Sciatic nerve (tissue), 2 donors: ENCODE measurements at places on chromosomes 6 and 20.

DNA sequence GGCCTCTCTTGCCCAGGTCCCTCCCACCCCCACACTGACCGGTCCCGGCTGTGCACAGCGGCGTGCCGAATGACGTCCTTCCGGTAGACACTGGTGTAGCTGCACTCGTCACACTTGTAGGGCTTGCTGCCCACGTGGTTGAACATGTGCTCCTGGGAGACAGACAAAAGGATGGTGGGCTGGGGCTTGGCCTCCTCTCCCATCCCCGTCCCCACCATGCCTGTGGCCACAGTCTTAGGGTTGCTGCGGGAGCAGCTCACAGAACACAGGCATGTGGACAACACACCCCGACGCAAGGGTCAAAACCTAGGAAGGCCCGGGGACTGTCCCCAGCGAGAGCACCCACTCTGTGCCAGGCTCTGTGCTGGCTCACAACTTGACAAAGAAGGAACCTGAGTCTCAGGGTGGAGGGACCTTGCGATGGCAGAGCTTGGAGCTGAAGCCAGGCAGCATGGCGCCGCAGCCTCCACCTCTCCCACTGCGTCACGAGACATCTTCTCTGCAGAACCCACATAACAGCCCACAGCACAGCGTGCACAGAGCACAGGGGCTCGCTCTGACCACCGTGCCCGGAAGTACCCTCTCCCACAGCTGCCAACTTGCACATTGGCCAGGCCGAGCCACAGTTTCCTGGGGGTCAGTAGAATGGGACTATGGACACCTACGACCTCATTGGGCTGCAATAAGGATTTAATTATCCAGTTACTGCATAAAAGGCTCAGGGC, 9.8 kb downstream of the ZNF335 start:
- DNase-seq: peak; percentile 49

GRCh38 chr6:11201772-11202512, 30.5 kb downstream of the NEDD9 start:
- DNase-seq: no peak

DNA sequence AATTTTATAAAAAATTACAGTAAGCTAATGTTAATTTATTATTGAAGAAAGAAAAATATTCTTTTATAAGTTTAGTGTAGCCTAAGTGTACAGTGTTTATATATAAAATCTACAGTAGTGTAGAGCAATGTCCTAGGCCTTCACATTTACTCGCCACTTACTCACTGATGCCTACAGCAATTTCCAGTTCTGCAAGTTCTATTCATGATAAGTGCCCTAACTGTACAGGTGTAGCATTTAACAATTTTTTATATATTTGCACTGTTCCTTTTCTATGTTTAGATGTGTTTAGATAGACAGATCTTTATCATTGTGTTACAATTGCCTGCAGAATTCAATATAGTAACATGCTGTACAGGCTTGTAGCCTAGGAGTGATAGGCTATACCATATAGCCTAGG, 80.1 kb upstream of the HDAC2 start:
- DNase-seq: no peak

GRCh38 chr20:38342713-38343310, 3.5 kb upstream of the LBP start:
- no peak for DNase-seq

DNA sequence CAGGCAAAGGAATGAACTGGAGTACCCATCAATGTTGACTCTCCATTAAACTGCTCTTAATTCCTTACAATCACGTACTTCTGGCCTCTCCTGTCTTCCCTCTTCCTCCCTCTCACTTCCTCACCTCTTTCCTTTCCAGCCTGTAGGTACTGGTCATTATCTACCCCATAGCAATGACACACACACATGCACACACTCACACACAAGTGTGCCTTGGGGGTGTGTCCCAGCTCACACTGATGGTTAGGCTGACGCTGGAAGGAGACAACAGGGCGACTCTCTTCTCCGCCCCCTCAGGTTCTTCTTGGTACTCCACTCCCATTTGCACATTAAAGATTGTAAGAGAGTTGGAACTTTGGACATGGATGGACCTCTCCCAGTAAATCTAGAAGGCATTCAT, 14.0 kb upstream of the SERPINB9 start:
- DNase-seq: no peak

DNA sequence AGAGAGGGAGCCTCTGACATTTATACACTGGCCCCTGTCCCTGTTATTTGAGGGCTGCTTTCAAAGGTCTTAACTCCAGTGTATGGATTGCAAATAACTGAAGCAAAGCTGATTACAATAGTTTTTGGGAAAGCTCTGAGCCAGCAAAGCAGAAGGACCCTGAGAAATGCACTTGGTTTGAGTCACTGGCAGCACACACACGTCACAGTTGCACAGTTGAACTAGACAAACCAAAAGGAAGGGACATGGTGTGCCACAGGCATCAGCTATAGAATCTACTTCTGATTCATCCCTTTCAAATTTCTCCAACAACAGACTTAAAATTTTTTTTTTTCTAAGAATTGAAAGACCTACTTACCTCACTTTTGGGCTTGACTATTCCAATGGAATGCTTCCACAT, 56.4 kb downstream of the SNRNP48 start:
- DNase-seq: no peak

- no peak for DNase-seq
Observed at GRCh38 chr6:56758553-56758952, 115.9 kb upstream of the DST start.

DNA sequence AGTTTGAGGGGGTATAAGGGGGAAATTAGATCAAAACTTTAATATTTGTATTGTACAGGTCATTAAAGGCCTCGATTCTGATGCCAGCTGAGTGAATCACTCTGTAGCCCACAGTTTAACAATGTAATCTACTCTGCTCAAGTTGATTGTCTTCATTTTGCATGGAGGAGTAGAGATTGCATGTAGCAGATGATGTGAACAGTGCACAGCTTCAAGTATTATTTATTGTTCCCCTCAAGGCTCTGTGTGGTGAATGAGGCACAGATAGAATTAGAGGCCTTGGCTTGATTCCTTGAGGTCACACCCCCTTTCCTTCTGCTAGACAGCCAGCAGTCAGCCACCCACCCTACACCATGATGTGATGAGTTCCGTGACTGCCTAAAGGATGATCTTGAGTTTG, 38.1 kb downstream of the TXLNB start:
- no peak for DNase-seq

DNA sequence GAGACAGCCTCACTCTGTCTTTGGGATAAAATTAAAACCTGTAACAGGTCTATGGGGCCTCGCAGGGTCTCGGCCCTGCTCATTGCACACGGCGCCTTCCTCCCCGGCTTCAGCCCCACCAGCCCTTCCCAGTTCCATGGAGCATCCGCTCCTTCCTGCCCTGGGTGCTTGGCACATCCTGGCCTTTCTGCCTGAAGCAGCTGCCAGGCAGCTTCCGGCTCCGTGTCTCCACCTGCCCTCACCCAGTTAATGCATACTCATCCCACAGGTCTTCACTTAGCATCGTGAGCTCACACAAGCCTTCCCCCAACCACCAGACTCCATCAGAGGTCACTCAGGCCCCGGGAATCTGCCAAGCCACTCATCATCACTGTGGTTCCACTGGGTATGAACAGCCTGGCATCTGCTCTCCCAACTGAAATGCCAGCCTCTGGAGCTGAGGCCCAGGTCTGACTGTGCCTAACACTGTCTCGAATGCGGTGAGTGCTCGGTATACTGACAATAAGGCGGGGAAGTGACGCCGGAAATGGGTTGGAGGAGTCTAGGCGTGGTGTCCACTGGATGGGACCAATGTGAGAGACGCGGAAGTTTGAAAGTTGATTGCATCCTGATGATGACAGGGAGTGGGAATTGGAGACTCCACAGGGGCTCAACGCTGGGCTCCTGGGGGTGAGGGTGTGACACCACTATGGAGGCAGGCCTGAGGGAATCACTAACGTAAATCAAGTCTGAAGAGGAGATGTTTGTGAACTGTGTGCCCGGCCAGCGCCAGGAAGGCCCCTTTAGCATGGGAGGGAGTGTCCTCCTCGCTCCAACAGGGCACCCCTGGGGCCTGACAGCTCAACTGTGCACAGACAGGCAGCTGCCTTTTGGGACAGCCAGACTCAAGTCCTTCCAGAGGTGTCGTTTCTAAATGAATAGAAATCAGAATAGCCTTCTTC, 245.8 kb downstream of the TTLL2 start:
- peak; percentile 48 for DNase-seq
